ENCODE measurements at places on chromosomes 11 and 22.

DNA sequence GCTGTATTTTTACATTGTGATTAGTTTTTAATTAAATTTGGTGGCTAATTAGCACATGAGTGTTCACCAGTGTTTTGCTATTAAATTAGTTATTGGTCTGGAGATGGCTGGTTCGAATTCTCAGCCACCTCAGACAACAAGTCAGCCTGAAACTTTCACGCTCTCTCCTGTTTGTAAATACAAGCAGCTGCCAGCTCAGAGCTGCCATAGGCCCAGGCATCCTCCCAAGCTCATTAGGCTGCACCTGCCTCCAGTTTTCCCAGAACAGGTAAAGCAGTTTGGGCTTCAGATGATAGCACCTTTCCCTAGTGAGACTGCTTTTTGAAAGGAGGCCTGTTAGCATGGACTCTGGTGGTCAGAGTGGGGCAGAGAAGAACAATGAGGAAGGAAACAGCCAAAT, 156.8 kb downstream of the NAV2 start:
- H3K27ac ChIP-seq: no peak overlapping the region
- no peak for DNase-seq
- no peaks in the 10 kb centered on the region for H3K36me3 ChIP-seq
- no peaks in the 10 kb centered on the region for H3K27me3 ChIP-seq

- no peak overlapping the region for H3K4me3 ChIP-seq
- no peak for DNase-seq
- peaks cover 11% of the 10 kb centered on the region for H3K27me3 ChIP-seq
- no peak overlapping the region for H3K27ac ChIP-seq
These were observed 66.0 kb upstream of the KIRREL3 start for GRCh38 chr11:127066401-127067090.

DNA sequence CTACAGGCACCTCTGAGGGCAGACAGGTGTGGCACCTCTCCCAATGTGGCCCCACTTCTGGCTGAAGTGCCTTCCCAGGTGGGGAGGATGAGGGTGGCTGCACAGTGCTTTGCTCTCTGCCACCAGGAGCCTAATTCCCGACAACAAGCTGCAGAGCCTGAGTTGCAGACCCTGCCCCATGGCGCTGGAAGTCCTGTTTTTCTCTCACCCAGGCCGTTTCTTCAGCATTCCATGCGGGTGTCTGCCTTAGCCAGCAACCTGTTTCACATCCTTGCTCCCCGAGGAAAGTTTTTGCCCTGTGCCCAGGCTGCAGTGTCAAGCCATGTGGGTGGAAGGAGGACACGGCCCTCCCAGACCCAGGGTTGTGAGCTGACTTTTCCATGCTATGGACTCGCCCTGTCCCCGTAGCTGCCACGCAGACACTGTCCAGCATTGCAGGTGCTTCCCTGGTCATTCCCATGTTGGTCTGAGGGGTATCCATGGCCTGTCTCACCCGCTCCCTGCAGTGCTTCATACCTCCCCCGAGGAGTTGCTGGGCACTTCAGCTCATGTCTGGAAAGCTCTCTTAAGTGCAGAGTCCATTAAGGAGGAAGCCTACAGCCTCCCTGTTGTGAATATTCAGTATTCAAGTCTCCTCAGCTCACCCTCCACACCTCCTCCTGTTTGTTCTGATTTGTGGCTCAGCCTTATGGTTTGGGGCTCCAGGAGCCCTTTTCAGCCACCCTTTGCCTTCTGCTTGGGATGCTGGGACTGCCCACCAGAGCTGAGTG, 2.9 kb downstream of the DAGLA start:
- no peak for DNase-seq
- peaks cover 25% of the 10 kb centered on the region for H3K27me3 ChIP-seq
- no peaks in the 10 kb centered on the region for H3K4me1 ChIP-seq
- H3K4me3 ChIP-seq: no peak overlapping the region

DNA sequence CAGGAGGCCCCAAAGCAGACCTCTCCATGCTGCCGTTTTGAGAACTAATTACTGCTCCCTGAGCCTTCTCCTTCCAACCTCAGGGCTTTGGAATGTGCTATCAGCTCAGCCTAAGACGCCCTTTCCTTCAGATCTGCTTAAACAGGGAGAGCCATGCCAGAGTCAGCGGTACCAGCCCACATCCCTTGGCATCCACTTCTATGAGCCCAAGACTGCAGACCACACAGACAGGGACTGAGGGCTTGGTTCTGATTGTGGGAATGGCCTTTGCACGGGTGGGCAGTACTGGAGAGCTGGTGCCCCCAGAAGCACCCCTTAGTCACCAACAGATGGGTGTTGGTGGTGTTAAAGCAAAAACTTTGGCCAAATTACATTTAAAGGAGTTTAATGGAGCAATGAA, 146.5 kb downstream of the TTC17 start:
- no peaks in the 10 kb centered on the region for H3K36me3 ChIP-seq
- no peak for DNase-seq
- H3K4me1 ChIP-seq: peaks cover 7% of the 10 kb centered on the region
- peaks cover 12% of the 10 kb centered on the region for H3K27me3 ChIP-seq
- no peak overlapping the region for H3K27ac ChIP-seq

Data from natural killer cell treated with Interleukin-12 subunit alpha and Interleukin-12 subunit beta and Interleukin-15 and Interleukin-18, amount 100 ng/mL, for 72 hours (primary cell).